ENCODE measurements at places on chromosomes 7 and 10. TPM values are rescaled to one million over a fixed set of nuclear protein-coding genes. Genes with fewer than 3 reads are reported as not detected.

DNA sequence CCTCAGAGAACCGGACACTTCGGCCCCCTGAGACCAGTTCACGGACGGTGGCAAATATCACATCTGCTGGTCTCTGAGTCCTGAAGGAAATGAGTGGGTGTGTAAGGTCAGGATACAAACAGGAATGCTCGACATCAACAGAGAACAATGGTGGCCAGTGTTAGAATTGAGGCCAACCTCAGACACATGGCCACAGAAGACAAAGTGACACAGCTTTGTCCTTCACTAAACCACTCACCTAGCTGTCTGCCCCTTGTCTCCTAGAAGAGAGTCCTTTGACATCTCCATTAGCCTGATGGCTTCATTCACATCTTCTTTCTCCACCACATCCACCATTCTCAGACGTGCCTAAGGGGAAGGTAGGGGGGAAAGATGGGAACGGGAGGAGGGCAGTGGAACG lies 4.3 kb downstream of the COPS6 start:
- peak; percentile 48 for DNase-seq

GRCh38 chr10:13859979-13860654 lies 273.4 kb downstream of the PRPF18 start:
- peak; percentile 69 for DNase-seq

GRCh38 chr10:103327906-103328305 lies 23.0 kb downstream of the PCGF6 start:
- no peak for DNase-seq

GRCh38 chr7:51276091-51276605 lies 40.5 kb downstream of the COBL start:
- no peak for DNase-seq

- no peak for DNase-seq
Observed at GRCh38 chr7:135913404-135913803, 63.8 kb downstream of the MTPN start.

DNA sequence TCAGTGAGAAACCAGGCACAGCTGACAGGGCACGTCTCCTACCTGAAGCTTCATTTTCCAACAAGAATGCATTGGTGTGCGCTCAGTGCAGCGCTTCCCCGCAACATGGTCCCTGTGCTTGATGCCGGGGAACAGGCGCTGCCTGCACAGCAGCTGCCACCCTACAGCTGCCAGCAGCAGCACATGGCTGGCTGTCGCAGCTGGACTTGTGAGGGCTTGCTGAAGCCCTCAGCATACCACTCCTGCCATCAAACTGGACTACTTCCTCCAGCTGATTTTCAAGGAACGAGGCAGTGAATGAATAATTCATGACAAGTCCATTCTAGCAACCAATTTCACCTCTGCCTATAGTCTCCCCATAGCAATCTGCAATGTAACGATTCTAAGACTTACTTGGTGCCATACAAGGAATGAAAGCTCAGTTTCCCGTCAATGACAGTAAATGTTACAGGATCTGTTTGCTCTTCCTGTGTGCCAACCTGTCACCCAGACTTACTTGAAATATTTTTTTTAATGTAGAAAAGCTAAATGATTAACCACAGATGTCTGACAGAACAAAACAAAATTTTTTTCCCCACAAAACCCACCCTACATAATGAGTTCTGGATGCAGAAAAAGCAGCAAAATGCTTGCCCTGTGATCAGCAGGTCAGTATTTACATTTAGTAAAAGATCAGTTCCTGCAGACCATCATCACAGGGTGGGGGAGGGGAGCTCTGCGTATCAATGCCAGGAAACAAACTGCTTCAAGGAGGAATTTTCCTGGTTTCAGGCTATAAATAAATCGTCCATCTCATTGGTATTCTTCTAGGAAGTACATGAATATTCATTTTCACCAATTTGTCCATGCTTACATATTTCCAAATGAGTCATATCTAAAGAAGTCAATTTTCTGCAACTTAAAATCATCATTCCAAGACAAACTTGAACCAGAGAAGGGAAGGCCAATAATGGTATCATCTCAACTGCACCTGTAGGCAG lies 140.6 kb downstream of the ALOX5 start:
- DNase-seq: no peak

- DNase-seq: no peak
Observed at GRCh38 chr7:143505838-143506237, 28.2 kb downstream of the TAS2R41 start.

The TRPV5 gene
- not detected for total RNA-seq

The DRGX gene
- total RNA-seq: not detected

The ZNF425 gene
- total RNA-seq: 1.8 TPM

The C10orf62 gene
- not detected for total RNA-seq

The ENO4 gene
- not detected for total RNA-seq

The PPRC1 gene
- 8.9 TPM for total RNA-seq

The PIK3AP1 gene
- under 0.01 TPM for total RNA-seq

All from lung microvascular endothelial cell (primary cell).